AG09309 (cell line): ENCODE measurements at places on chromosomes 2 and 18.

GRCh38 chr18:70994116-70994515 lies 705.3 kb downstream of the SOCS6 start:
- no peak for DNase-seq

DNA sequence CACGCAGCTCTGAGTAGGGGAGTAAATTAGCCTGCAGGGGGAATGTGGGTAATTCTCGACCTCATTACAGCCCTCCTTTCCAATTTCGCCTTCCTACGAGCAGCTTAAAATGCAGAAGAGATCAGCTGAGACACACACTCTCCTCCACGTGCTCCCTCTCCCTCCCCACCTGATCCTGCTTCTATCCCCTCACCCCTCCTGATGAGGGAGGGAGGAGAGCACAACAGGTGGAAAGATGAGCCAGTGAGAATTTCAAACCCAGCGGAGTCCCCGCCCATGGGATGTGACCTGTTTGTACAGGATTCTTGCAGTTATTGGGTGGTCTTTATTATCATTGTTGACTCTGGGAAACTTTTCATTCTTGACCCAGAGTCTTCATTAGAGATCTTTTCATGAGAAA lies 35.5 kb downstream of the DDX18 start:
- no peak for DNase-seq

- no peak for DNase-seq
Observed at GRCh38 chr2:196725218-196725617, 74.3 kb downstream of the GTF3C3 start.

- DNase-seq = no peak
Observed at GRCh38 chr2:204664708-204665121, 119.4 kb downstream of the PARD3B start.

DNA sequence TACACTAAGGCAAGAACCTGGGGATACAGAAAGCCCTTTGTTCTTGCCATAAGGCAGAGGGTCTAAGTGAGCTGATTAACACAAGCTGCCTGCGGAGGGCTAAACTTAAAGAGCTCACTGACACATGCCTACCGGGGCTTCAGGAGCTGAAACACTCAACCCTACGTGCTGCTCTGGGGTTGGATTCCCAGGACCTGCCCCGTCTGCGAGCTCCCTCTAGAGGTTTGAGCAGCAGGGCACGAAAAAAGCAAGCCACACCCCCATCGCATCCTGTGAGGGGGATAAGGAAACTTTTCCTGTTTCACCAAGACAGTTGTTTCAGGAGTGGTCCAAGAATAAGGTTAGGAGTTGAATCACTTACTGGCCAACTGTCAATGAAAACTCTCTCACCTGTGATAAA lies 562.1 kb downstream of the TMX3 start:
- no peak for DNase-seq
